Caco-2 (cell line): ENCODE measurements at places on chromosomes 1 and 21.

- DNase-seq = no peak
- no peaks in the 10 kb centered on the region for H3K4me1 ChIP-seq
- no peak overlapping the region for H3K27ac ChIP-seq
- peaks cover 4% of the 10 kb centered on the region for H3K36me3 ChIP-seq
Measured at GRCh38 chr1:231274119-231274825, 33.3 kb downstream of the GNPAT start.

DNA sequence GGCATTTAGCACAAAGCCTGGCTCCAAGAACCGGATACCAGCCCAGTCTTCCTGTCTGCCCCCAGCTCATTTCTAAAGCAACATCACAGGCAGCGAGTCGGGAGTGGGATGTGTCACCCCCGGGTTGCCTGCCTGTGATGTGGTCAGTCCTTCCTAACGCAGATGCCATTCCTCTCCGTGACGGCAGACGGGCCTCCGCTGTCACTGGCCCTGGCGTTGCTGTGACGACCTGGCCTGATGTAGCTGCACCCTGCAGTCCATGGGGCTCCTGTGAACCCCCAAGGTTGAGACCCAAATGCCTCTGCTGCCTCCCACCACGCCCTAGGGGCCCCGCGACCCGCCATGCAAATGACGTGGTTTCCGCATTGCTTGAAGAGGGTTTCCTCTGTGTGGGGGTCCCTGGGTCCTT lies 12.3 kb downstream of the TNFRSF1B start:
- no peak overlapping the region for H3K4me3 ChIP-seq
- no peaks in the 10 kb centered on the region for H3K36me3 ChIP-seq
- no peaks in the 10 kb centered on the region for H3K27me3 ChIP-seq
- H3K4me1 ChIP-seq = no peaks in the 10 kb centered on the region

- no peak overlapping the region for H3K4me3 ChIP-seq
- H3K27me3 ChIP-seq = no peaks in the 10 kb centered on the region
- no peak overlapping the region for H3K27ac ChIP-seq
- no peaks in the 10 kb centered on the region for H3K36me3 ChIP-seq
- DNase-seq = no peak
- no peaks in the 10 kb centered on the region for H3K4me1 ChIP-seq
Measured at GRCh38 chr1:18064534-18064933, 43.1 kb upstream of the IGSF21 start.

DNA sequence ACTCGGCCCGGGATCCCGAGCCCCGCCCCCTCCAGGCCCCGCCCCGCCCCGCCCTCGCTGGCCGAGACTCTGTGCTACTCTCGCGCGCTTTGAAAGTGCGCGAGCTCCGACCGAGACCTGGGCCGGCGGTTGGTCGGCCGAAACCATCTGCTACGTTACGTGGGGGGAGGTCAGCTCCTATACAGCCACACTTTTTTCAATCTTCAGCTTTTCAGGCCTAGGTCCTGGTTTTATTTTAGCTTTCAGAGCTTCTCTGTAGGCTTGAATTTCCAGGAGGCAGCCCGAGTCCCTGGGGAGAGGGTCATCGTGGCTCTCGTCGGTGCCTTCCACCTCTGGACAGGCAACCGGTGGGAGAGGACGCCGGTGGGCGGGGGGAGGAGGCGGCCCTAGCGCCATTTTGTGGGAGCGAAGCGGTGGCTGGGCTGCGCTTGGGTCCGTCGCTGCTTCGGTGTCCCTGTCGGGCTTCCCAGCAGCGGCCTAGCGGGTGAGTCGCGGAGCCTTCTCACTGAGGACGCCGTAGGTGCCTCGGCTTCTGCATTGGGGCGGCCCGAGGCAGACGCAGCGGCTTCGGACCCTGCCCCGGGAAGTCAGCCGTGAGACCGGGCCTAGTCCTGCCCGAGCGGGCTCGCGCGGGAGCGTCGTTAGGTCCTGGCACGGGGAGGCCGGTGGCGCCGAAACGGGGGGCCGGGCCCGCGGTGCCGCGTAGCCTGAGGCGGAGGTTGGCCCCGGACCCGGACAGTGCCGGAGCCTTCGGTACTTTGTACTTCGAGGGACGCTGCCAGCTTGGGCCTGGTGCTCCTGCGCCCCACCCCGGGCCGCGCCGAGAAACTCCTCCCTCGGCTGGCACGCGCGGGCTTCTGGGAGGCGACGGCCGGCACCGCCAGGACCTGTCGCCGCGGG lies at the start of gene TARDBP:
TARDBP (plus strand) TSS at position 395 of the 900 bp plus-strand sequence. CDS start 1,074 bp downstream, outside the sequence.
- peaks cover 2% of the 10 kb centered on the region for H3K36me3 ChIP-seq
- H3K4me3 ChIP-seq = peak within 1 kb of the TSS; percentile 98
- peaks cover 8% of the 10 kb centered on the region for H3K4me1 ChIP-seq
- H3K27me3 ChIP-seq = no peaks in the 10 kb centered on the region
- peak within 1 kb of the TSS; percentile 99 for H3K27ac ChIP-seq

DNA sequence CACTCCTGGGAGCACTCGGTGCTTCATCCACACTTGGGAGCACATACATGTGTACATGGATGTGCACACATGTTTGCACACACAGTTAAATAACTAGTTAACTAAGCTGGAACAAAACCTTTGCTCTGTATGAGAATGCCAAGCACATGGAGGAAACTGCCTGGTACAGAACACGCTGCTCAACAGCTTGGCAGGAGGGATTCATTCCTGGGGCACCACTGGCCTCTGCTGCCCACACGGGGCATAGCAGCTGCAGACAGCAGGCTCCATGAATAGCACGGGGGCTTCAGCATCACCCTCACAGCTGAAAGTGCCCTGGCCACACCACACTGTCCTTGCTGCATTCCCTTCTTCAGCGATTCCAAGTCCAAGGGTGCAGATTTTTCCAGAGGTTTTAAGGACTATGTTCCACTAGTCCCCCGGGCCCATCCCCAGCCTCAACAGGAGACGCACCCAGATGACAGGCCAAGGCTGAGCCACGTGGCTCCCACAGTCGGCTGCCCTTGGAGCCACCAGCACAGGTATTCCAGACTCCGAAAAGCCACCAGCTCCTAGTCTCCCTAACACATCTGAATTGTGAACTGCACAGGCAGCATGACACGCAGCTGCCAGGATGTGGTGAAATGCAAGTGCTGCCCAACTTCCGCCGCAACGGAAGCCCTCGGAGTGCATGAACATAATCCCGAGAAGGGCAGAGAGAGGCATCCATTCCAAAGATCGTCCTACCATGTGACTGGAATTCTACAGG lies 16.9 kb downstream of the NPHP4 start:
- no peak overlapping the region for H3K27ac ChIP-seq
- H3K4me1 ChIP-seq = no peaks in the 10 kb centered on the region
- H3K27me3 ChIP-seq = no peaks in the 10 kb centered on the region
- H3K4me3 ChIP-seq = no peak overlapping the region
- DNase-seq = peak; percentile 40

GRCh38 chr21:33027401-33028286 lies 1.9 kb downstream of the OLIG2 start:
- H3K4me3 ChIP-seq = no peak overlapping the region
- H3K27ac ChIP-seq = no peak overlapping the region
- H3K4me1 ChIP-seq = no peaks in the 10 kb centered on the region
- DNase-seq = no peak

GRCh38 chr1:10706376-10706913 lies 90.0 kb downstream of the CASZ1 start:
- no peaks in the 10 kb centered on the region for H3K4me1 ChIP-seq
- H3K36me3 ChIP-seq = no peaks in the 10 kb centered on the region
- H3K27ac ChIP-seq = no peak overlapping the region
- no peaks in the 10 kb centered on the region for H3K27me3 ChIP-seq
- no peak for DNase-seq

DNA sequence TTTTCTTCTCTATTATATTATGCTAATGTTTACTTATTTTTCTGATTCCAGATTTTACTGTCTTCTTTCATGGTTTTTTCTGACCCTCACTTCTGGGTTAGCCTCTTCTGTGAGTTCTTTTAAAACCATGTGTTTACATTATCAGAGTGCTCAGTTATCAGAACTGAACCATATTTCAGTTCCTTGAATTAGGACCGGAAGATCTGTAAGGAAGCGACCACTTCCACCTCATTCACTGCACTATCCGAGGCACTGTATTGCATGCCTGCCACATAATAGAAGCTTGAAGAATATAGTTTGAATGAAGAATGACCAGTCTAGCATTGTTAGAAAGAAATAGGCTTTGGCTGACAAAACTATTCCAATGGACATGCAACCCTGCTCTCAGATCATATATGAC lies 281.0 kb upstream of the DEPDC1 start:
- no peaks in the 10 kb centered on the region for H3K36me3 ChIP-seq
- H3K27ac ChIP-seq = no peak overlapping the region
- H3K4me1 ChIP-seq = no peaks in the 10 kb centered on the region
- no peaks in the 10 kb centered on the region for H3K27me3 ChIP-seq

DNA sequence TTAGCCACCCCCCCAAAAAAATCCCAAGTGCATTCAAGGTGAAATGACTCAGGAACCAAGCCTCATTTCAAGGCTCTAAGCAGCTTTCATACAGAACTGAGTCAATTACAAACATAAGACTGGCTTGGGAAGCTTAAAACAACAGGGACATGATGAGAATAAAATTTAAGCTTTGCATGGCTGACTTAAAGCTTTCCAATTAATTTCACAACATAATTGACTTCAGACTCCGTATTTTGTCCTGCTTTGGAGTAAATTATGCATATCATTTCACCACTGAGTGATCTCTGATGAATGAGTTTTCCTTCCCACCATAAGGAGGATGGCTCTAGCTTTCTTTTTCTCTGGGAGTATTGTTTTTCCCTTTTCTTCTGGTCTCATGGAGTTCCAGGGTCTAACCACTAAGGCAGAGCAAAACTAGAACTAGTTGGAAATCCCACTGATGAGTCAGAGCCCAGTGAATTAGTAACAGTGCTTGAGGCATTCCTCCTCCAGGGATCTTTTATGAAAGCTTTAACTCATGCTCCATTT lies 72.8 kb downstream of the XCL2 start:
- DNase-seq = peak; percentile 33
- no peaks in the 10 kb centered on the region; the same call in 1 of the 2 replicates for H3K36me3 ChIP-seq
- no peak overlapping the region for H3K27ac ChIP-seq
- no peaks in the 10 kb centered on the region for H3K27me3 ChIP-seq

DNA sequence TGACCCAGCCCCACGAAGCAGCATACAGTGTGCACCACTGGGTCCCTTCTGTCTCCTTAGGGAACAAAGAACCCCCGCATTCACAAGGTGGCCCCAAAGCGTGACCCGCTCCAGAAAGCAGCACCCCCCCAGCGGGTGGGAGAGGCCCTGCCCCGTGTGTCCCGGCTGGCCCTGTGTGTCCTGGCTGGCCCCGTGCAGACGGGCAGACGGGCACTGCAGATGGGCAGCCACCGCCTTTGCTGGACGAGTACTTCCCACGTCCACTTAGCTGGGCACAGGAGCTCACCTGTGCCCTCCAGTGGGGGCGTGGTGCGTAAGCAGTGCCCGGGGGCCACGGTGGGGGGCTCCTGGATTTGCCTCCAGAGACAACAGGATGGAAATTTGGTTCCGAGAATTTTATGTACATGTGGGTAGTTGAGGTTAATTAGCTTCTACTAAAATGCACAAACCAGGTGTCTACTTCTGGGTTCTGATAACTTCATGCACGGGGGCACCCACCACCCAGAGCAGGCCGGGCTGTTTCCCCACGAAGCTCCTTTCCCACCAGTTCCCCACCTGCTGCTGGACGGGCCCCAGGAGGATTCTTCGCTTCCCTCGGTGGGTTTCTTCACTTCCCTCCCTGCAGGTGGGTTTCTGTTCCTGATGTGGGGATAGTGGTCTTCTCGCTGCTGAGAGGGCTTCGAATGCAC lies 33.2 kb upstream of the SLC19A1 start:
- no peak overlapping the region for H3K27ac ChIP-seq
- no peaks in the 10 kb centered on the region for H3K36me3 ChIP-seq
- H3K4me1 ChIP-seq = no peaks in the 10 kb centered on the region
- no peaks in the 10 kb centered on the region for H3K27me3 ChIP-seq
- H3K4me3 ChIP-seq = no peak overlapping the region

- no peak overlapping the region for H3K27ac ChIP-seq
- no peak overlapping the region for H3K4me3 ChIP-seq
- DNase-seq = no peak
- H3K4me1 ChIP-seq = no peaks in the 10 kb centered on the region
- no peaks in the 10 kb centered on the region for H3K36me3 ChIP-seq
Measured at GRCh38 chr21:27466140-27466539, 499.3 kb upstream of the ADAMTS5 start.

DNA sequence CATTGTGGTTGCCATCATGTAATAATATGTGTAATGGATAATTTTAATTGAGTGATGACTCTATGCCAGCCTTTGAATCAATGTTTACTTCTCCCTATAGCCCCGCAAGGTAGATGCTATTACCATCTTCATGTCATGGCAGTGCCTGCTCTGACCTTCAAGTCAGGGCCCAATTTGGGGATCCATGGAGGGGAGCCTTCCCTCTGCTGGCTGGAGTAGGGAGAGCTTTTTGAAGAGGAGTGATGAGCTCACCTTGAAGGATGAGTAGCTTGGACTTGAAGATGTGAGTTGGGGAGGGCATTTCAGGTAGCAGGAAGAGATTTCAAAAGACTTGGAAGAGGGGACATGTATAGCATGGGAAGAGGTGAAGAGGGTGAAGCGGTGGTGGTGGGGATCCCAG lies 189.2 kb downstream of the FOXD2 start:
- no peak overlapping the region for H3K4me3 ChIP-seq
- DNase-seq = no peak
- H3K27ac ChIP-seq = peak overlapping the region; percentile 3

GRCh38 chr1:239418681-239419080 lies 32.3 kb downstream of the CHRM3 start:
- H3K4me1 ChIP-seq = no peaks in the 10 kb centered on the region
- no peak for DNase-seq
- H3K27ac ChIP-seq = no peak overlapping the region
- no peak overlapping the region for H3K4me3 ChIP-seq
- H3K36me3 ChIP-seq = no peaks in the 10 kb centered on the region
- H3K27me3 ChIP-seq = no peaks in the 10 kb centered on the region

GRCh38 chr1:159906960-159907359 lies 7.0 kb upstream of the CFAP45 start:
- peaks cover 81% of the 10 kb centered on the region for H3K4me1 ChIP-seq
- peak; percentile 78 for DNase-seq
- no peak overlapping the region for H3K4me3 ChIP-seq
- no peaks in the 10 kb centered on the region for H3K27me3 ChIP-seq

DNA sequence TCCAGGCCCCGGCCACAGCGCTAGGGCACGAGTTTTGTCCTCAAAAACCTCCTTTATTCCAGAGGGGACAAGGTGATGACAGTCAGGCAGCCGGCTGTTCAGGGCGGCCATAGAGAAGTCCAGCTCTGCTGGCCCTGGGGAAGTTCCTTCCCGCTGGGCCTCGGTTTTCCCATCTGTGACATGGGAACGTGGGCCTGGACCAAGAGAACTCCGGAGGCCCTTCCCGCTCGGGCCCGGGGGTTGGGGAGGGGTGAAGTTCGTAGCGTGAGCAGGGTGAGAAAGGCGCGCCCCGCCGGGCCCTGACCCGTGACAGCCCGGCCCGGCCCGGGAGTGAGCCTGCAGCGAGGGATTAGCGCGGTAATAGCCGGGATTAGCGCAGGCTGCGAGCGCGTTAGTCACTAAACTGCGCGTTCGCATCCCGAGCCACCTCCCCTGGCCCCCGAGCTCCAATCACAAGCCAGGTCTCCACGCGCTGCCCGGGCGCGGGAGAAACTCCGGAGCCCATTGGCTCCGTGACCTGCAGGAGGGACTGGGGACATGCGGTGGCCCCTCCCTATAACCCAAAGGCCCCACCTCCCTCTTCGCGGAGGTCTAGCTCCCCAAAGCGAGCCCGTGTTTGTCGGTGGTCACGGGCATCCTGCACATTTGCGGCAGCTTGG lies 29.8 kb upstream of the PADI2 start:
- no peak overlapping the region for H3K27ac ChIP-seq
- DNase-seq = no peak
- H3K4me3 ChIP-seq = no peak overlapping the region
- H3K4me1 ChIP-seq = no peaks in the 10 kb centered on the region
- no peaks in the 10 kb centered on the region for H3K27me3 ChIP-seq
- no peaks in the 10 kb centered on the region for H3K36me3 ChIP-seq
